Hepatic stellate cell (primary cell): ENCODE measurements at places on chromosomes 12 and 14.

DNA sequence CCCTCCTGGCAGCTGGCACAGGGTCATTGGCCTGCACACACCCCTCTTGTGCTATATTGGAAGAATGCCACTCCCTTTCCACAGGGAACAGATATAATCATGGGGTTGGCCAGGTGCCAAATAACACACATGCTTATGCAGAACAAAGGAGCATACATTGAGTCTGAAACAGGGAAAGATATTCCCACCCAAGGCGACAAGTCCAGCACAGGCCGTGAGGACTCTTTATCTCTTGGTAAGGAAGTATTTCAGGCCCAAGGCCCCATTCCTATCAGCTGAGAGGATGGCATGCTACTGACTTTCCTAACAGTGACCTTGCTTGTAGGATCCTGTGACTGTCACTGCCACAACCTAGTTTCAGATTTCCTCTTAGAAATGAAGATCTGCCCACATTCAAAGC, 59.0 kb upstream of the STXBP6 start:
- no peak for DNase-seq

DNA sequence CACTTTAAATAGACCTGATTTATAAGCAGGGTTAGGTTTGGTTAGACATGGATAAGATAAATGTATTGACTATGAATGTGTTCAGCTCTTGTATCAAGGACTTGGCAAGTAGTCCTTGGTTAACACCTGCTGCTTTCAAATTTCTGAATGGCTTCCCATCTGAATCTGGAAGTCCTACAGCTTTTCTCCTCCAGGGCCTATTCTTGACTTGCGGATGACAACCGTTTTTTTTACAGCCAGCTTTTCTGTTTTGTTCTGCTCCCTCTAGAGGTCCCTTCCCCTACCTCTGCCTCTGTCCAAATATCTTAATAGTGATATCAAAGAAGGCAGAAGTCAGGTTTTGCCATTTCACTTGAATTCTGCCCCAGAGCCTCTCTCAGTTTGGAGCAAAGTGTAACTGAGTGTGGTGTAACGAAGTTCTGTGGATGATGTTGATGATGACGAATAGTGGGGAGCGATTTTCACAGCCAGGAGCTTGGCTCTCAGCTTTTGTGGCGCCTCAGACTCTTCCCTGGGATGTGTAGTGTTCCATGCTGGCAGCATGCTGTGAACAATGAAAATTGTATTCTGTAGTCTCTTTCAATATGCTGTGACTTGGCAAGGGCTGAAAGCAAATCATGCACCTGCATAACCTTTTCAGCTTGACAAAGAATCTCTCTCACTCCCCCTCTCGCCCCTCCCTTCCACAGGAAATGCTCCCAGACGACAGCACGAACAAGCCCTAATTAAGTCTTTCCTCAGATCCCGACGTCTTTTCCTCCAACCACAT, 5.0 kb upstream of the SLC4A8 start:
- peak; percentile 26 for DNase-seq

GRCh38 chr12:92505254-92506231, 197.2 kb upstream of the PLEKHG7 start:
- DNase-seq: peak; percentile 22

DNA sequence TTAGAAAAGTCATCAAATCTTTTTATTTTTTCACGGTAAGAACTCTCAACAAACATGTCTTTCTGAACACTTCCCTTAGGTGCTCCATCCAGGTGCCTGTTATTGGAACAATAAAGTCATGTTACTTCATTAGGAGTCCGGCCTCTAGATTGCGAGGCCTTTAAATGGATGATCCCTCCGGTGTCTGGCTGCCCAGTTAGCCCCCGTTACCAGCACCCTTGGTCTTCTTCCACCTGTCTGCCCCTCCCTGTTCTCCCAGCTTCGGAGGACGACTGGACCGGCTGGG, 593 bp upstream of the PA2G4 start:
- no peak for DNase-seq

DNA sequence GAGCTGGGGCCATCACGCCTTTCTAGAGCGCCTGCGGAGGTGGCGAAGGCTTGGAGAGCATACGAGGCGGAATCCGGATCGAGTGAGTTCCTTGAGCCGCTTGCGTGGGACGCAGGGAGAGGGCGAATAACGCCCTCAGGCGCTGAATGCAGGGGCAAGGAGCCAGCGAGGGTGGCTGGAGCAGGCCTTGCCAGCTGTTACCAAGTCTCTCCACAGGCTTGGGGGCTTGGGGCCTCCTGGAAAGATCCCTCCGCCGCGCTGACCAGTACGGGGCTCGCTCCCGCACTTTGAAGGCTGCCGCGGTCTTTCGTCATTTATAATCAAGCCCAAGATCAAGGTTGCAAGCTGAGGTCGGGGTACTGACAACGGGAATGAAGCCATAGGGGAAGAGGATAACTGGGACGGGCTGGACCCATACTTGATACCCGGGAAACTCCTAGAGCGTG, 1.2 kb downstream of the FLRT2 start:
- no peak for DNase-seq

GRCh38 chr12:54364413-54364812, at the start of gene GPR84:
GPR84 (minus strand) TSS chr12:54364486; CDS start chr12:54363851, 635 bp downstream.
- DNase-seq: no peak

- no peak for DNase-seq
These were observed 12.2 kb upstream of the CLEC2A start for GRCh38 chr12:9944391-9944790.

DNA sequence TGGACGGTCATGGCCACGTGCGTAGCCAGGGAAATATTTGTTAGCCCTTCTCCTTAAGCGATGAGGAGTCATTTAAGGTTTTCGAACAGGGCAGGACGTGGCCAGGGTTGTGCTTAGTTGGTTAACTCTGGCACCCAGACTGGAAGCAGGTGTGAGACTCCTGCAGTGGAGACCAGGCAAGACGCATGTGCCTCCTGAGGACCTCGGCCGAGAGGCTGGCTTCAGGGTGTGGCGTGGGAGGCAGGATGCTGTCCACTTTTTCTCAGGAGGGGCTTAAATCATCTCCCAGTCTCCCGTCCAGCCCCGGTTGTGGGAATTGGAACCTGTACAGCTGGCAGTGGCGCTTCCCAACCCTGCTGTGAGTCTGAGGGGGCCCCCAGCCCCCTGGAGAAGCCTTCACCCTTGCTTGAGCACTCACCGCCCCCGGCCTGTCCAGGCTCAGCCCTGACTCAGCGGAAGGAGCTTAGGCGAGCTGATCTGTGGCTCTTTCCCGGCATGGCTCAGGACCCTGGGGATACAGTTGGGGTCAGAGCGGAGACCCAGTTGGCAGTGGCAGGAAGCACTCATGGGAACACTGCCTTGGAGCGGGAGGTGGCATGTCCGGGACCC, 46.3 kb upstream of the TSPAN9 start:
- no peak for DNase-seq

DNA sequence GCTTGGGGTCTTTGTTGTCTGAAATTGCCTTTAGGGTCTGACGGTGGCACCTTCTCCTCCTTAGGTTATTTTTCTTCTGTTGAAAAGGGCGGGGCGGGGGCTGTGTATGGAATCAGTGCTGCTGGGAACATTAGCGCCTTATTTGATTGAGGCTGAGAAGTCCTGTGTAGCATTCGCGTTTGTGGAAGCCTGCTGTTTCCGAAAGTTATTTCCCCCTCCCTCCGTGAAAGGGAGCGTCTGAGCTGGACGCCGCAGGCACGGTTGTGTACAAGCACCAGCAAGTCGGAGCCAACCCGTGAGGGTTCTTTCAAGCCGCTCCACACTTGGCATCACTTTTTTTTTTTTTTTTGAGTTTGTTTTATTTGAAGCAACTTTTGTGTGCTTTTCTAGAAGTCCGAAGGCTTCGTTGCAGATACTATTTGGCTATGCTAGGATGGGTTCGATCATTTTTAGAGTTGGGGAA, 1.1 kb downstream of the SYNE2 start:
- DNase-seq: peak; percentile 43
